Stimulated activated CD4-positive, alpha-beta T cell treated with anti-CD3 and anti-CD28 coated beads, Interleukin-15, amount 100 ng/mL, for 24 hours (primary cell): ENCODE measurements at places on chromosomes 1 and 21.
A peak's percentile ranks its signal among the peaks of the same experiment; 100 is the strongest.

DNA sequence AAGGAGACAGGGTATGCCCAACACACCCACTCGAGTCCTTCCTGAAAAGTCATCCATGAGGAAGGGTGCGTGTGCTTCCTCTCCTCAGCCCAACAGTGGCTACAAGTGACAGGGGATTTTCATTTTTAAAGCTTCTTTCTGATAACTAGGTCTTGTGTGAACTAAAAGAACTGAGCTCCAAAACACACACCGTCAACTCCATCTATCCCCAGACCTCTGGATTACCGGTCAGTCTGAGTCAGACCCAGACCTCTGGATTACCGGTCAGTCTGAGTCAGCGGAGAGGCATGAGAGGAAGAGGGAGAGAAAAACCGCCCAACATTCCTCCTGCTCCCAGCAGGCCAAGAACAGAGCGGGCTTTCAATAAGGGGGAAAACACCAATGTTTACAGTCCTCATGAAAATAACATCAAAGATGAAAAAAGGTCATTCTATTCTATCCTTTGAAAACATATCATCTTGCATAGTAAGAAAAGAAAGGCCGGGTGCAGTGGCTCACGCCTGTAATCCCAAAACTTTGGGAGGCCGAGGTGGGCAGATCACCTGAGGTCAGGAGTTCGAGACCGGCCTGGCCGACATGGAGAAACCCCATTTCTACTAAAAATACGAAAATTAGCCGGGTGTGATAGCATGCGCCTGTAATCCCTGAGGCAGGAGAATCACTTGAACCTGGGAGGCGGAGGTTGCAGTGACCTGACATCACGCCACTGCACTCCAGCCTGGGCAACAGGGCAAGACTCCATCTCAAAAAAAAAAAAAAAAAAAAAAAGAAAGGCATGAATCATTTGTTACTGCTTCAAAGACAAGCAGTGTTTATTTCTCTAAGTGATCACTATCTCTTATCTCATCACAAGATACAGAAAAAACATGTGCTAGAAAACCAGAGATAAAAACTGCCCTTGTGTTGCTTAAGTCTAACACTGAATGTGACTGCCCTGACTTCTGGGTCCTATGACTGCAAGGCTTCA, 3.4 kb downstream of the PTTG1IP start:
- no peak for DNase-seq

DNA sequence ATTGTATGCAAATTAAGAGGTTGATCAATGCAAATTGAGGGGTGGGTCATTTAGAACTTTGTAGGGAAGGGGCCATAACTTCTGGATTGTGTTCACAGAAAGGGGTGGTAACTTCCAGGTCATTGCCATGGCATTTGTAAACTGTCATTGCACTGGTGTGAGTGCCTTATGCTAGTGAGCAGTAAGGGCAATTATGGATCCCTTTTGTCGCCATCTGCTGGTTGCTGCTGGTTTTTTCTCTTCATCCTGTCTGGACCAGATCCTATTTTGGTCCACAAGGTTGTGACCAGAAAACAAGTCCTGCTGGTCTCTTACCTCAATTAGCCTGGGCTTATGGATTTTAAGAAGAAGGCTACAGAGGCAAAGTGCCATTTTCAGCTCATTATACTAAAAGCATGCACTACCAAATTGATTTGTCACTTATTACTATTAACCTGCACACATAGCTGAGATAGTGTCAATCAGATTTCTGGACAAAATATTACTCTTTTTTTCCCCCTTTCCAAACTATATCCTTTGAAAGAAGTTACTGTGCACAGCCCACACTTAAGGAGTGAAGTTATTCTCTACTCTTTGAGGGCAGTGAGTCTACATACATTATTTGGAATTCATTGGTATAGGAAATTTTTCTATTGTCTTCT, 196.2 kb downstream of the ZC3H11B start:
- DNase-seq = peak; percentile 72

- no peak for DNase-seq
Observed at GRCh38 chr1:219174460-219175211, 958 bp downstream of the LYPLAL1 start.

- no peak for DNase-seq
Observed at GRCh38 chr1:230147253-230148125, 80.5 kb downstream of the GALNT2 start.

GRCh38 chr1:220991959-220992704, 112.9 kb downstream of the HLX start:
- DNase-seq = no peak

- DNase-seq = no peak
Observed at GRCh38 chr1:203769505-203770343, 4.7 kb downstream of the LAX1 start.

DNA sequence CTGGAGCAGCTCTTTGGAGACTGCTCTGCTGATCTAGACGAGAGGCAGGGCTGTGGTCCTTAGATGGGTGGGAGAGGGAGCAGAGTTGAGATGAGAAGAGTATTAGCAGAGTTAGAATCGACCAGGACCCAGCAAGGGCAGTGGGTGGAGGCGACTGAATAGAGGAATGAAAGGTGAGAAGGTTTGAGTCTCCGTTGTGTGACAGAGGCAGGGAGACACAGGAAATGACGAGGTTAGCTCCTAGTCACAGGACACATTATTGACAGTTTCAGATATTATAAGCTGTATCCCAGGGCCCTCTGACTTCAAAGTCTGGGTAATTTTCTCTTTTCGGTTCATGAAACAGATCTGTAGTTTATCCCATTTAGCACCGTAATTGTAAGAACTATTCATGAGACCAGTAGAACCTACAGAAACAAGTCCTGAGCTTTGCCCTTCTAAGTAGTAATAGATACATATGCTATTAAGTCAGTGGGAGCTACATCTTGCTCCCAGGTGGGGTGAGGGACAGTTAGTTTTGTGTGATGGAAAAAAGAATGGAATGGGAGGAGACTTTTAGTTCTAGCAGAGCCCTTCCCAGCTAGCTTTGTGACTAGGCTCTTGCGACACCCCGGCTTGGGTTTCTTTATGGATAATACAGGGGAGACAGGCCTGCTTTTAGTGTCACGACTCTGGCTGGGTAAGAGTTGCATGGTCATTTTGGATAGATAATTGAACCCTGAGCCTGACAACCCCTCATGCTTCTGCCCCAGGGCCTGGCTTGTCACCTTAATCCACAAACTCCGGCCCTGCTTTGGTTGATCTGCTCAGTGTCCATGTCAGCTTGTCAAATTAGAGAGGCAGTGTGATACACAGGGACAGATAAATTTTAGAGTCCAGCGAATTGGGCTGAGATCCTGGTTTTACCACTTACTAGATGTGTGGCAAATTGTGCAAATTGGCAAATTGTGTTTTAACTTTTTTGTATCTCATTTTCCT, 70.2 kb downstream of the UCK2 start:
- no peak for DNase-seq

DNA sequence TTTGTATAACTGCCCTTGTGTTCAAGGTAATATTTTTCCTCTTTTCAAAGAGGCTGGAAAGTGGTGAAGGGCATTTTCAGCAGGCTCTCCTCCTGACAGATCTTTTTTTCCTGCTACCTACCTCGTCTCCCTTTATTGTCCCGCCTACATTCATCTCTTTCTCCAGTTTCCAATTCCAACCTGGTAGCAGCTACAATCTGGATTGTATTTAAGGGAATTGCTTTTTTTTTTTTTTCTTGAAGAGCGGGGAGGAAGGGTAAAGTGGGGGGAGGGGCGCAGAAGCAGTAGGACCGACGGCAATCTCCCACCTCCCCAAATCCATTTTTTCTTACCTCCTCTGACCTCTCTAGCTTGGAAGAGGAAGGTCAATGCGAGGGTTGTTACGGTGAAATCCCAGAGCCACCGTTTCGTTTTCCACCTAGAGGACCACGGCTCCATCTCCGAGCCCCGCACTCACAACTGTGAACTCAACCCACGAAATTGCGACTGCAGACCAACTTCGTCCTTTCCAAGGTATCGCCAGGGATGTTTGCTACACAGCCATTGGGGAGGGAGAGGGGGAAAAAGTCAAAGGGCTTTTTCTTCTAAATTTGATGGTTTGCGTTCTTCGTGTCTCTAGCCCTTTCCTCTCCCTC, 464 bp downstream of the COL11A1 start:
- no peak for DNase-seq
